ENCODE measurements at places on chromosomes 3 and 15.

DNA sequence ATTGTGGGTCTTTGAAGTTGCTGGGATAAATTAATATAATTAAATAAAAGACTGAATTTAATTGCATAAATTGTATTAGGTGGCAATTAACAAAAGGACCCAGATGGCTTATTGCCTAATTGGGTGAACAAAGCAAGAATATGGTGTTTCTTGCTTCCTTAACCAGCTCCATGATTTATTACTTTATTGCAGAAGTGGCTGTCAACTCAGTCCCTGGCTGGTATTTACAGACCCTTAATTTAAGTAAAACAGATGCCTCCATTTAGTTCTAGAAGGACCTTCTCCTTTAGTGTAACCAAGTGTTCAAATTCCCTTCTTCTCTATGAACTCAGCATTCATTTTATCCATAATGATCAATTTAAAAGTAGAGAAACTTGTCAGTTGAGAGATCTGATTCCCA is 35.1 kb downstream of the DPH3 start:
- no peak for DNase-seq

DNA sequence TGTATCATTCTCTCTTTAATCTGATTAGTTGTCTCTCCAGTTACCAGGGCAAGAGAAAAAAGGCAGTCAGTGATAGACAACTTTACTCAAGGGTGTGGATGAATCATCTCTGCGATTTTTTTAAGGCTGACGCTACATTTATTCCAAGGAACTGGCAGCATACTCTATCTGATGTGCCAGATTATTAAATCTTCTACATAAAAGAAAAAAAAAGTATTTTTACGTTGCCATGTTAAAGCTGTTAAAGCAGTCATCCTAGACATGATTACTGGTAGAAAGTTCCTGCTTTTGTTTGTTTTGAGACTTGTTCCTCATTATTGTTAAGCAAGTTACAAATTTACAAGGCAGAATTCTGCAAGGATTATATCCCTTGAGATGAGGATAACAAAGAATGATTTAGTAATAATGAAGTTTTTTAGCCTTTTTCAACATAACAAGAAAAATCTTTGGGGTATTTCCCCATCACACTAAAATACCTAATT is 121.7 kb downstream of the CBLB start:
- DNase-seq, result peak; percentile 92

DNA sequence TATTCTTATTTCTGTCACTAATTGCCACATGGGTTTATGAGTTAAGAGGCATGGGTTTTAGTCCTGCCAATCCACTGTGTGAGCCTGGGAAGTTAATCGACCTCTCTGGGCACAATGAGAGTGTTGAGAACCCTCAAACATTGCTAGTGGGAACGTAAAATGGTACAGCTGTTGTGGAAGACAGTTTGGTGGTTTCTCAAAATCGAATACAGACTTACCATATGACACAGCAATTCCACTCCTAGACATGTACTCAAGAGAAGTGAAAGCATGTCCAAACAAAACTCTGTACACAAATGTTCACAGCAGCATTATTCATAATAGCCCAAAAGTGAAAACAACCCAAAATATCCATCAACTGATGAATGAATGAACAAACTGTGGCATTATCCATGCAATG is 5.7 kb upstream of the GNB5 start:
- no peak for DNase-seq

- DNase-seq, result no peak
These were observed 728.4 kb upstream of the GOLIM4 start for GRCh38 chr3:168824107-168824506.

- DNase-seq, result peak; percentile 75
These were observed 29.0 kb upstream of the TIMP4 start for GRCh38 chr3:12187448-12188327.

GRCh38 chr15:36951731-36952247 is 148.6 kb downstream of the MEIS2 start:
- DNase-seq, result peak; percentile 97

- DNase-seq, result no peak
These were observed 25.1 kb downstream of the ADCY5 start for GRCh38 chr3:123423806-123424205.
